Skeletal muscle tissue (tissue), 5 donors: ENCODE measurements at places on chromosomes 2 and 18. TPM values are rescaled to one million over a fixed set of nuclear protein-coding genes. Genes with fewer than 3 reads are reported as not detected.

Gene RGPD6
- 66.3 TPM for total RNA-seq

Gene CMPK2
- 4.2 TPM for total RNA-seq

Gene AOX1
- total RNA-seq = 2.1 TPM

Gene NPPC
- 5.7 TPM for total RNA-seq

Gene SLC38A11
- 2.6 TPM for total RNA-seq

Gene COL3A1
- total RNA-seq = 6,920 TPM

Gene LDLRAD4
- 18.3 TPM for total RNA-seq

Gene TNFRSF11A
- total RNA-seq = 8.9 TPM
